Activated CD8-positive, alpha-beta memory T cell treated with anti-CD3 and anti-CD28 coated beads for 1 hour (primary cell): ENCODE measurements at places on chromosomes 7 and 10.

GRCh38 chr7:23768022-23768421 is 58.0 kb downstream of the STK31 start:
- DNase-seq: no peak

DNA sequence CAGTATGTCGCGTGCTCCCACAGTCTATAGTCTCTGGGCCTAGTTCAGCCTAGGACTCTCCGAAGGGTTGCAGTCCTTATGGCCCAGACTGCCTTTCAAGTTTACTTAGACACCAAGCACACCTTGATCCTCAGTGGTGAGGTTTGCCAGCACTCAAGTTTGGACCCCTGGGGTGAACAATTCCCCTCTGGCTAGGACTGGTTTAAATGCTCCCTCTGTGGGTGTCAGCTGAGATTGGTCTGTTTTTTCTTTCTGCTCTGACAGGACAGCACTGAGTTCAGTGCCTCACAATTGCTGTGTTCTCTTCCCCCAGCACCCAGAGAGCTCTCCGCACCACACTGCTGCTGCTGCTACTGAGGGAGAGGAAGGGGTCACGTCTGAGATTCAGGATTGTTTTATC is 31.9 kb upstream of the AGR3 start:
- DNase-seq: no peak

- no peak for DNase-seq
Observed at GRCh38 chr10:14727924-14728323, 46.8 kb downstream of the FAM107B start.

DNA sequence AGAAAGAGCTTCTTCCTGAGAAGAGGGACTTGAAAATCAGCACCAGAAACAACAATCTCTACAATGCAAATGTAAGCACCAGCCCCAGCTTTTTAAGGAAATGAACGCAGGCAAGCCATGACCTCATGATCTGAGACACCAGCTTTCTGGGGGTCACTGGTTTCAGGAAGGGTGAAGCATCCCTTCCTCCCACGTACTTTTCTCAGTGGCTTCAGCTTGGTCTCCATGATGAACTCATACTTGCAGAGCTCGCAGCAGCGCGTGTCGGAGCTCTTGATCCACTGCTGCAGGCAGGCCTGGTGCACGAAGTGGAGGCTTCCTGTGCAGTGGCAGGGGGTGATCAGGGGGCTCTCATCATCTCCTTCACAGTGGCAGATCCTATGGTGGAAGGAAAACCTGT is 87.0 kb downstream of the ALOX5 start:
- no peak for DNase-seq
